SK-N-SH (cell line): ENCODE measurements at places on chromosomes 5 and 9. TPM values are rescaled to one million over a fixed set of nuclear protein-coding genes. Genes with fewer than 3 reads are reported as not detected.

PTGES2 gene
- polyA plus RNA-seq = 130 and 141 TPM in 2 replicates

PLAA gene
- polyA plus RNA-seq = 13.4 and 14.0 TPM in 2 replicates

MCC gene
- polyA plus RNA-seq = 2.6 and 3.6 TPM in 2 replicates

RASEF gene
- 0.08 TPM in 1 of 2 replicates, not detected in the other for polyA plus RNA-seq

TMEM171 gene
- polyA plus RNA-seq = 7.6 and 8.9 TPM in 2 replicates

FBN2 gene
- polyA plus RNA-seq = 2.2 and 5.0 TPM in 2 replicates

CSF1R gene
- 0.15 and 0.25 TPM in 2 replicates for polyA plus RNA-seq

PCDHGA9 gene
- polyA plus RNA-seq = 0.13 and 0.16 TPM in 2 replicates

SGCD gene
- 0.87 and 0.94 TPM in 2 replicates for polyA plus RNA-seq

IL31RA gene
- 0.20 and 0.24 TPM in 2 replicates for polyA plus RNA-seq

MAMDC4 gene
- 4.2 and 5.0 TPM in 2 replicates for polyA plus RNA-seq

ASPN gene
- polyA plus RNA-seq = 0.76 and 1.7 TPM in 2 replicates

PPP2R2B gene
- 11.4 and 11.9 TPM in 2 replicates for polyA plus RNA-seq

NOTCH1 gene
- polyA plus RNA-seq = 2.6 and 6.6 TPM in 2 replicates

ARHGEF37 gene
- polyA plus RNA-seq = 0.94 and 1.3 TPM in 2 replicates

BARHL1 gene
- not detected in 2 replicates for polyA plus RNA-seq

PWWP2A gene
- polyA plus RNA-seq = 5.7 and 6.4 TPM in 2 replicates

SPAG8 gene
- polyA plus RNA-seq = 1.5 and 2.8 TPM in 2 replicates

TAS2R1 gene
- not detected in 2 replicates for polyA plus RNA-seq

EXOSC3 gene
- 44.0 and 53.6 TPM in 2 replicates for polyA plus RNA-seq

PAIP2 gene
- polyA plus RNA-seq = 52.9 and 73.2 TPM in 2 replicates

ANKRD20A1 gene
- not detected in 2 replicates for polyA plus RNA-seq

FYB1 gene
- not detected in 2 replicates for polyA plus RNA-seq

ANKRD33B gene
- 1.8 and 1.9 TPM in 2 replicates for polyA plus RNA-seq

PLAC8L1 gene
- 0.21 and 0.55 TPM in 2 replicates for polyA plus RNA-seq

PIP5KL1 gene
- polyA plus RNA-seq = 4.0 and 6.1 TPM in 2 replicates

LRRC14B gene
- not detected in 2 replicates for polyA plus RNA-seq

TCF7 gene
- 2.3 and 2.7 TPM in 2 replicates for polyA plus RNA-seq

CWC27 gene
- polyA plus RNA-seq = 6.6 and 10.2 TPM in 2 replicates

PCDHGB3 gene
- 0.53 and 0.63 TPM in 2 replicates for polyA plus RNA-seq

GRXCR2 gene
- polyA plus RNA-seq = not detected in 2 replicates

PTGR1 gene
- polyA plus RNA-seq = 33.0 and 38.4 TPM in 2 replicates

IL33 gene
- polyA plus RNA-seq = not detected in 2 replicates

PTGDS gene
- not detected in 2 replicates for polyA plus RNA-seq

RAPGEF1 gene
- polyA plus RNA-seq = 26.2 and 27.0 TPM in 2 replicates

SH3TC2 gene
- 1.1 and 1.7 TPM in 2 replicates for polyA plus RNA-seq

IFNE gene
- 0.05 and 0.08 TPM in 2 replicates for polyA plus RNA-seq

LRSAM1 gene
- 5.5 and 8.0 TPM in 2 replicates for polyA plus RNA-seq

GPR150 gene
- 0.06 and 0.07 TPM in 2 replicates for polyA plus RNA-seq

IRX4 gene
- polyA plus RNA-seq = not detected in 2 replicates
